Natural killer cell (primary cell): ENCODE measurements at places on chromosomes 12 and 14. TPM values are rescaled to one million over a fixed set of nuclear protein-coding genes. Genes with fewer than 3 reads are reported as not detected.

The VRTN gene
- not detected for total RNA-seq

The RD3L gene
- total RNA-seq, result not detected

GRCh38 chr12:5066251-5066650, 22.6 kb downstream of the KCNA5 start:
- H3K27me3 ChIP-seq, result no peaks in the 10 kb centered on the region
- no peak for DNase-seq
- no peaks in the 10 kb centered on the region for H3K36me3 ChIP-seq

DNA sequence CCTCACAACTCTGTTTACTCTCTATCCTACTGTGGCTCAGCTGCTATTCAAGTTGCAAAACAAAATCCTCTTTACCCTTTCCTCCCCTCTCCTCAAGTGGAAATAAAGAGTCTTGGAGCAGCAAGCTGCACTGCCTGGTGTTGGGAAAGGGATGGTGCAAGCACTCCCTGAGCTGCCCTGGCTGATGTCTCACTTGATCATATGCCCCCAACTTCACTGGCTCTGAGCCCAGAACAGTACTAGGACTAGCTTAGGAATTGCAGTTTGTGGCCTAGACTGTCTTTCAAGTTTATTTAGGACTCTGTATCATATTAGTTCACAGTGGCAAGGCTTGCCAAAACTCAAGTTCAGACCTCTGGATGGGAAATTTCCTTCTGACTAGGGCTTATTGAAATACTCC, 1683.8 kb upstream of the SEL1L start:
- no peak overlapping the region for H3K4me3 ChIP-seq
- no peak for DNase-seq
- H3K4me1 ChIP-seq, result no peaks in the 10 kb centered on the region
- no peaks in the 10 kb centered on the region for H3K36me3 ChIP-seq
- no peaks in the 10 kb centered on the region for H3K27me3 ChIP-seq

DNA sequence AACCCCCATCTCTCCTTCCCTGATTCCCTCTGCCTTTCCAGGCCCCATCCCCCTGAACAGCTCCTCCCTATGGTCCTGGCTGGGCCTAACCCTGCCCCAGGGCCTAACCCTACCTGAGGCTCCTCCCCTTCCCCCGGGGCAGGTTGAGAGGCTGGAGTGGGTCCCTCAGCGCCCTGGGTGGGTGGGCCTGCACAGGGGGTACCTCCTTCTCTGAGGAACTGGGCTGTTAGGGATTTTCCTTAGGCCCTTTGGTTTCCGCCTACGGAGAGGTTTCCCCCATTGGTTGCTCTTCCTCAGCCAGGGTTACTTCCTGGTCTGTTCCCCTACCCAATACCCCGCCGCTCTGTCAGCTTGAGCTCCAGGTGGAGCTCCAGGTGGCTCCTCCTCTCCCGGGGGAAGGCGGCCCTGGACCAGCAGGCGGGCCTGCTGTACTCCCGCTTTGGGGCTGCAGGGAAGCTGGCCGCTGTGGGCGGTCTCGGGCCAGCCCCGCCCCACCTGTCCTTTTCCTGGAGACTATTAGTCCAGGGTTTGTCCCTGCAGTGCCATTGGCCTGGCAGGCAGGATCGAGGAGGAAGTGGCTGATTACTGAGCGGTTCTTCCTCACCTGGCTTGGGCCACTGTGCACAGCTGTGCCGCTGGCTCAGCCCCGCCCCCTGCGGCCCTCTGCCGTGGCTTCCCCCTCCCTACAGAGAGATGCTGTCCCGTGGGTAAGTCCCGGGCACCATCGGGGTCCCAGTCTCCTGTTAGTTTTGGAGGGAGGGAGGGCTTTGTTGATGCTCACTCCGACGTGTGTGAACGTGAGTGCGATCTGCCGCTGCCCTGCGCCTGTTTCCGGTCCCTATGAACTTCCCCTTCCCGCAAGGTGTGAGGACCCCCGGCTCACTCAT, 2.5 kb downstream of the C12orf57 start:
- H3K27ac ChIP-seq, result peak overlapping the region; percentile 99
- peaks cover 81% of the 10 kb centered on the region for H3K4me1 ChIP-seq
- DNase-seq, result peak; percentile 80
- no peaks in the 10 kb centered on the region for H3K36me3 ChIP-seq

DNA sequence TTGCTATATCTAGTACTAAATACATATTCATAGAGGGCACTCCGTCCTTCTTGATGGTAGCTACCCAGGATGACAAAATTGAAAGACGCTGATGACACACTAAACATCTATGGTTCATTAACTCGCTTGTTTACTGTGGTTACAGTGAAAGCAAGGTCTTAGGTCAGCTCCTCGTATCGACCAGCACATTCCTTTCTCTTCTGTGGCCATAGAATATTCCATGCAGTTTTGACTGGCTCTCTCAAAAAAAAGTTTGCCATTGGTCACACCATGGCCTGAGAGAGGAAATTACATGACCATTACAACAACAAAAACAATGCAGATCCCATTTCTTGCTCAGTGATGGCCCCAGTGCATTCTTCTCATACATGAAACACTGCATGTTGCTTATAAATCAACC, 411.4 kb upstream of the SOX5 start:
- no peaks in the 10 kb centered on the region for H3K4me1 ChIP-seq
- no peaks in the 10 kb centered on the region for H3K36me3 ChIP-seq
- H3K4me3 ChIP-seq, result no peak overlapping the region

DNA sequence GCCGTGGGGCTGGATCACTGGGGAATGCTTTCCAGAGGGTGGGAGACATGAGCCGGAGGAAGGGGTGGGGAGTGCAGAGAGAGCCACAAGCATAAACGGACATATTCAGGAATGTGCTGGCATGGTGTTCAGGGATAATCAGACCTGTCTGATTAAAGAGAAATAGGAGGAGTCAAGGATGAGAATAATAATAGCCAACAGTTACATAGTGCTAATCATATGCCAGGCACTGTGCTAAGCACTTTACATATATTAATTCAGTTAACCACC, 43.7 kb downstream of the LTBP2 start:
- H3K36me3 ChIP-seq, result no peaks in the 10 kb centered on the region
- no peak for DNase-seq
- no peak overlapping the region for H3K4me3 ChIP-seq
- H3K4me1 ChIP-seq, result peaks cover 23% of the 10 kb centered on the region
